Germinal center (tissue), 1 donor: ENCODE measurements at places on chromosomes 6 and 20.
A peak's percentile ranks its signal among the peaks of the same experiment; 100 is the strongest.

DNA sequence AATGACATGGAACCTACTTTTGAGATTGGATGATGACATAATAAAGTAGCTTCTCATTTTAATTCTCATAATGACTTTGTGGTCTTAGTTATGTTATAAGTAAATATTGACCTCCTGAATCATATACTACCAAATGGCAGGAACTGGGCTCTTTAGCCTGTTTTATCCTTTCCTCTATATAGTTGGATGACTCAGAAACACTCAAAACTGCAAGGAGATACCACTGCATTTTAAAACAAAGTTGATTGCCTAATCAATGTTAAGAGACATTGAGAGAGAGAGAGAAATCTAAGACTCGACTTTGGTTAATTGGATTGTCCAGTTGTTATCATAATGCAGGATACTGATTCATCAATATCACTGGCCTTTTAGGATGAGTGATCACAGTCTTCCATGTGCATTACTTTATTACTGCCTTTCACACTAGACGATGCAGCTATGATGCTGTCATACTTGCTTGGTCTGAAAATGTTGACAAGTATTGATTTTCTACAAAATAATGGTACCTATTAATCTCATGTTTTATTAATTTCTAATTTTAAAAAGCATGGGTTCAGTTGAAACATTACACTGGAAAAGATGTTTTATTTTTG, 320.0 kb downstream of the NKAIN2 start:
- DNase-seq = no peak

- no peak for DNase-seq
Measured at GRCh38 chr6:28897369-28897745, 26.4 kb downstream of the TRIM27 start.

- DNase-seq = no peak
Measured at GRCh38 chr6:121142093-121142492, 192.2 kb downstream of the TBC1D32 start.

GRCh38 chr20:64106435-64106961, 867 bp downstream of the NPBWR2 start:
- DNase-seq = no peak

GRCh38 chr20:46899621-46900020, 5.0 kb downstream of the EYA2 start:
- DNase-seq = no peak

GRCh38 chr6:126781582-126781981, 336.9 kb upstream of the RSPO3 start:
- no peak for DNase-seq

DNA sequence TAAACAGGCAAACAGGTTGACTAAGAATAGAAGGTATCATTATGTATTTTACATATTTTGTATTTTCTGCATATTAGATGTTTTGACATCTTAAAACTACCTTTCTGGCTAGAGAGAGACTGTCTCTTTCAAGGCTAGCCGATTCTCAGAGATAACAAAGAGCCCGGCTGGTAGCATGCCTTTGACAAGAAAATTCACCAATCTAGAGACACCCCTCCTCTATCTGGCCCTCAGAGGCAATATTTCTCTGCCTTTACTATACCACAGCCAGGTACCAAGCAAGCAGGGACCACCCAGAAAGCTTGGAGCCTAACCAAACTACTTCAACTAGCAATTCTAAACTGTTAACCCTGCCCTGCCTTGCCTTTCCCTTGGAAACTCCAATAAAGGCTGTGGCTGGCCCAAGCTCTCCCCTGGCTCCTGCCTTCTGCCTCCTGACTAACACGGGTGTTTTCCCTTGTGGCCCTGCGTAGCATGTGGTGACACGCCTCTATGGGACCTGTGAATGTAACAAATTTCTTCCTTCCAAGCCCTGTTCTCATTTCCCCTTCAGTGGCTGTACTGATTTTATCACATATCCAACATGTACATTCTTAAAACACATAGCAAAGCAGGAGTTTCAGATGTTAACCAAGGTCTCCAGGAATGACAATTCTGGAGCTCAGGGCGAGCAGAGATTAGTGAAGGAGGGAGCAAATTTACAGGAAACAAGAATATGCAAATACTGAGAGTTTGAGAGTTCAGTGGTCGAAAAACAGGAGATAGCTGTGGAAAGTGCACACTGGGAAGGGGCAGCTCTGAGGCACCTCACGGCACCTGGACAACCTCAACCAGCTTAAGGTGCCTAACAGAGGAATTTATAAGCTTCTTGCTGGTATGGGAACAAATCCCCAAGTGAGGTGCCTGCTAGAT, 120.8 kb downstream of the BACH2 start:
- DNase-seq = peak; percentile 33
